Stimulated activated naive CD8-positive, alpha-beta T cell treated with anti-CD3 and anti-CD28 coated beads, Interleukin-15, Interleukin-2, amounts not matched to agents 100 U/mL and 50 U/mL, for 24 hours (primary cell): ENCODE measurements at places on chromosomes 1 and 21.
A peak's percentile ranks its signal among the peaks of the same experiment; 100 is the strongest.

GRCh38 chr1:156515956-156516355 is 15.4 kb upstream of the MEF2D start:
- no peak for DNase-seq

DNA sequence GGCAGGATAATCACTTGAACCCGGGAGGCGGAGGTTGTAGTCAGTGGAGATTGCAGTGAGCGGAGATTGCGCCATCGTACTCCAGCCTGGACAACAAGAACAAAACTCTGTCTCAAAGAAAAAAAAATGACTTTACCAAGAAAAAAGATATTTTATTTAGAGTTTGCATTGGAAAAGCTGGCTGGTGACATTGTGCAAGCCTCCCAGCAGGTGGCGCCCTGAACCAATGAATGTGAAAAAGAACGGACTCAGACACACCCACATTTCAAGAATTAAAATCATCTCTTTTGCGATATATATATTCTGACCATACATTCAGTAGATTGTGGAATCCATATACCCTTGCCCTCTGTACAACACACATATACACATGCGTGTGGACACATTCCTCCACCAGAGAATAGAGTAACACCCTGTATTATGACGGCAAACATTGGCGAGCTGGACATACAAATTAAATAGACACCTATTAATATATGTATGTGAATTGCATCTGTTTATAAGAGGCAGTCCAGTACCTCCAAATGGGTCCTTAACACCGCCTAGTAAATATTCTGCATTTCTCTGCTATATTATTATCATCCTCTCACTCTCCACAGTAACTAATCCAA is 39.0 kb upstream of the CADM3 start:
- DNase-seq, result peak; percentile 82

GRCh38 chr1:155455588-155456195 is 106.9 kb downstream of the ASH1L start:
- no peak for DNase-seq

DNA sequence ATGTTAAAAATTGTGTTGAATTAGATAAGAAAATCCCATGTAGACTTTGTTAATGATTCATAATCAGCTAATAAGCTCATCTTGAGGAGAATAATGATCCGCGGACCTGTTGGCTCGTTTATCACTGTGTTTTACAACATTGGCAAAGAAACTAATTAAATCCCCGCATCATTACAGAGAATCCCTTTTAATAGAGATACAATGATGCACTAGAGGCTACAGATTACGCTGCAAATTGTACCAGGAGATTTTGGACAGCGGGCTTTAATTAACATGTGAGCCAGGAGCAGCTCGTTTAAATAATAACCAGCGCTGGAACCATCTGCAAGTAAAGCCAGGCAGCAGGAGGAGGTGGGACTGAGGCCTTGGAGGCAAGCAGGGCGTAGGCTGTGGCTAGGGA is 280.3 kb upstream of the POU3F1 start:
- no peak for DNase-seq

GRCh38 chr1:231108516-231109302 is 53.1 kb upstream of the TRIM67 start:
- DNase-seq, result no peak

- no peak for DNase-seq
Measured at GRCh38 chr1:227948493-227949260, 945 bp upstream of the WNT9A start.
